ENCODE measurements at places on chromosomes 12 and 14.
A peak's percentile ranks its signal among the peaks of the same experiment; 100 is the strongest.

DNA sequence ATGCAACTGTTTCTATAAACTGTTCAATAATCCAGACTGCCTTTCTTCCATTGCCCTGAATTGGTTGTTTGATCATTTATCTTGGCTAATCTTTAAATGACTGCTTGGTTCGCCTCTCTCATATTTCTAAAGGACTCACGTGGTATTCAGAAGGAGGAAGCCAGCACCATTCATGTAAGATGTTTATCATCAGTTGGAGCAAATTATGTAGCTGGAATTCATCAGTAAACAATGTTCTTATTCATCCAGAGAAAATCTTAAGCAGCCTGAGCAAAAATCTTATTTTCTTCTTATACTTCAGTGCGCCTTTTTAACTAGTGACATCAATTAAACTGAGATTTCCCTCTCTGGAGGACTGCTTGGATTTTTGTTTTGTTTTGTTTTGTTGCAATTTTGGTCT lies 538.7 kb upstream of the TMEM132C start:
- no peak for DNase-seq

GRCh38 chr14:66624336-66624937 lies 116.5 kb downstream of the GPHN start:
- peak; percentile 48 for DNase-seq

- DNase-seq = no peak
Measured at GRCh38 chr14:87233806-87234384, 759.1 kb downstream of the GALC start.

GRCh38 chr12:84198294-84198946 lies 714.2 kb downstream of the SLC6A15 start:
- DNase-seq = no peak

- no peak for DNase-seq
Measured at GRCh38 chr14:60505448-60505847, 3.5 kb upstream of the SIX6 start.

GRCh38 chr14:76782885-76783566 lies 21.8 kb downstream of the VASH1 start:
- DNase-seq = no peak

DNA sequence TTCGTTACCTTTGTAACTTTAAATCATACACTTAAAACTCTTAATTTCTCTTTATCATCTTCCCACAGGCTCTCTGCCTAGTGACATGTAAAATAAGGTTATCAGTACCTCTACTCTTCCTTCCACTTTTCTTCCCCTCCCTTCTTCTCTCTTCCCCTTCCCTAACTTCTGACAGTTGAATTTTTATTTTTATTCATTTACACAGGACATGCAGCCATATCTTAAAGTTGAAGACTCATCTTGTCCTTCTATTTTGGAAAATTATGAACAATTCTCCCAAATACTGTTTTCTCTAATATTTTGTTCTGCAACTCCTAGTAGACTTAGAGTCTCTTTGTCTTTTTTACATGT lies 263.9 kb downstream of the FBXL14 start:
- DNase-seq = no peak

DNA sequence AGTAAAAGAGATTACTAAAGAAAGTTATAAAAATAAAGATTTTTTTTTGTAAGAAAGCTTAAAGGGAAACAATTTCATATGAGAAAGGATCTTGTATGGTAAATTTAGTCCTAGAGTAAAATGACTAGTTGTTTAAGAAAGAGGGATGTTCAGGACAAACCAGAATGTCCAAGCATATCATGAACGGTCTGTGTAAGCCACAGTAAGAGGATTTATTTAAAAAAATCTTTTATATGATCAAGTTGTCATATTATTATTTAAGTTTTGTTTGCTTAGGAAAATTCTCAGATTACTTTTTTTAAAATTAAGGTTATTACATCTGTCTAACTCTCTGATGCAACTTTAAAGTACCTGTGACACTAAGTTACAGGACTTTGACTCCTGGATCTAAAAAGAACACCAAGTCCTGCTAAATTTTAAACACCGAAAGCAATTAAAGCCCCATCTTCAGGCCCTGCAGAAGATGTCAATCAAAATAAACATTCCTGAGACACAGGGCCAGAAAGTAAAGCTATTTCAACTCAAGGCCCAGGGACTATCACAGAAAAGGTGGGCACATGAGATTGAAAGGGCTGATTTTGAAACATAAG lies 17.3 kb upstream of the CCDC196 start:
- DNase-seq = no peak

DNA sequence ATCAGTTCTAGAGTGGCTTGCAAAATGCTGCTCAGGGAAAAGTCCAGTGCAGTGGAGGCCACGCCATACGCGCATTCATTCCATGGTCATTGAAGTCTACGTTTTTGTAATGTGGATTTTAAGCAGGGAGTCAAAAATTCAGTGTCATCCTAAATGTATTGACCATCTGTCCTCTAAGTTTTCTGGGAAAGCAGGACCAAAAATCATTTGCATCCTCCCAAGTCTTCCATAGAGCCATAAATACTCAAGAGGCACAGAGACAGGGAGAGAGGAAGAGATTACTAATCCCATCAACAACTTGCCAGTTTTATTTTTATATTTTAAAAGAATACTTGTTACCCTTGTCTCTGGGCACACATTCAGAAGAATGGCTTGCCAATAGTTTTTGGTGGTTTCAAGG lies 36.9 kb downstream of the RHOJ start:
- DNase-seq = no peak

DNA sequence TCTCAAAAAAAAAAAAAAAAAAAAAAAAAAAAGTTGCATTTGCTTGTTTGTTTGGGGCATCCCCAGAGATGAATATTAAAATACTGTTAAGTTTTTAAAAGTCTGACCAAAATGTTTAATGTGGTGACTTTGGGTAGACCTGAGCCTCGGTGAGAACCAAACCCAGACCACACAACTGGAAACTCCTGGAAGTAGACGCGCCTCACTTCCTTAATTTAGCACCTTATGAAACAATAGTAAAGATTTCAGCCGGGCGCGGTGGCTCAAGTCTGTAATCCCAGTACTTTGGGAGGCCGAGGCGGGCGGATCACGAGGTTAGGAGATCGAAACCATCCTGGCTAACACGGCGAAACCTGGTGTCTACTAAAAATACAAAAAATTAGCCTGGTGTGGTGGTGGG lies 9.3 kb downstream of the NFKBIA start:
- DNase-seq = no peak

DNA sequence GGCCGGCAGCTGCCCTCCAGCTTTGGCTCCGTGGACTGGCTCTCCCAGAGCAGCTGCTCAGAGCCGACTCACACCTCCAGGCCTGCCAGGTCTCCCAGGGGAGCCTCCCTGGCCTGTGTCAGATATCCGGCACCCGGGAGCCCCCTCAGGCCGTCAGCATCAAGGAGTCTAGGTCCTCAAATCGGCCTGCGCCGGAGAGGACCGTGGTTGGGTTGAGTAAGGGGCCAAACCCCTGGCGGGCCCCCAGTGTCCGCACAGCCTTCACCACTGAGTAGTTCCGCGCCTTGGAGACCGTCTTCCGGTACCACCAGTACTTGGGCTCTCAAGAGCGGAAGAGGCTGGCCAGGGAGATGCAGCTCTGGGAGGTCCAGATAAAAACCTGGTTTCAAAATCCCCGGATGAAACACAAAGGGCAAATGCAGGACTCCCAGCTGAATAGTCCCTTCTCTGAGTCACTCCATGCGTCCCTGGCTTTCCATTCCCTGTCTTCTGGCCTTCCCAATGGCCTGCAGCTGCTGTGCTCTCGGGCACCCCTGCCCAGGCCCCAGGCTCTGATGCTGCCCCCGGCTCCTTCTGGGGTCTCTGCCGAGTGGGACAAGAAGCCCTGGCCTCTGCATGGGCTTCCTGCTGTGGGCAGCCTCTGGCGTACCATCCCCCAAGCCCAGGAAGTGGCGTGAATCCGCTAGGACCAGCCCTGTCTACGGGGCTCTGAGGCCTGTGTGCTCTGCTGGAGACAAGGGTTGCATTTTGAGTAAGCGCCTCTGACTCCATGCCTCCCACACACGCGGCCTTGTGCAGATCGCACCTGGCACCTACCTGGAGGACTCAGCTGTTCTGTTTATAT lies 245.1 kb upstream of the ATXN7L3B start:
- no peak for DNase-seq

- DNase-seq = peak; percentile 15
Measured at GRCh38 chr12:56987551-56988053, 18.7 kb downstream of the ZBTB39 start.

DNA sequence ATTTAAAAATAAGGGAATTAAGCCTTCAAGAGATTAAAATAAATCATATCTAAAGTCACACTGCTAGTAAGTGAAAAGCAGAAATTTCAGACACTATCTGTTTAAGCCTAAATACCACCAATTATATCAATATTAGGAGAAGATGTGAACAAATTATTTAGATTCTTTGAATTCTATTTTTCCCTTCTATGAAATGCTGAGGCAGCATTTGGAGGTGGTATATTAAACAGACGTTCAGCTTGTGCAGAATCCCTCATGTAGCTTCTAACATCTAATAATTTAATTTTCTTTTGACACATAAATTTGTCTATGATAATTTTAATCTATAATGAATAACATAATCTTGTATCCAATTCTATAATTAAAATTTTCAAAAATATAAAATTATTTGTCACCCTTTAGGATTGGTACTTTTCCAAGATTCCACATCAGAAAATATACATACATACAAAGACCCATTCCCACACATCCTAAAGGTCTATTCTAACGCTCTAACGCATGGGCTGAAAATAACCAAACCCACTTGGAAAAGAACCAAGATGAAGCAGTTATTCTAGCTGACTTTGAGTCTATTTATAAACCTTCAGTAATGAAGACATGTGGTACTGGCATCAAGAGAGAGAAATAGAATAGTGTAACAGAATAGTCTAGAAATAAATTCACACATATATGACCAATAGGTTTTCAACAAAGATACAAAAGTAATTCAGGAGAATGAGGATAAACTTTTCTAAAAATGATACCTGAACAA lies 751.8 kb downstream of the GALC start:
- no peak for DNase-seq

DNA sequence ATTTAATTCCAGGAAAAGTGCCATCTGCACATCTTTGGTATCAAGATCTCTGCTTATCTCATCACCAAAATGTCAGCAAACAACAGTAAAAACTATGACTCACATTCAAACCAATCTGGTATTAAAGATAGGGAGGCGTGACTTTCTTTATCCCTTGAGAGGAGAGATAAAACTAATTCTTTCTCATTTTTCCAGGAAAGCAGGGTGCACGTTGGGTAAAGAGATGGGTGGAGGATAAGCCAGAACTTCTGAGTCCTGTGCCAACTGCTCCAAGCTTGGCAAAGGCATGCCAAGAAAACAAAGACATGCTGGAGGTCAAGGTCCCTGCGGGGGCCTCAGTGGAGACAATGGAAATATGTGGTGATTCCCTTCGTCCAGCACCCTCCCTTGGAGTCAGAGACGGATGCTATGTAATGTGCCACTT lies 225.8 kb upstream of the PLXNC1 start:
- DNase-seq = no peak

GRCh38 chr14:82009076-82009475 lies 475.4 kb upstream of the SEL1L start:
- no peak for DNase-seq

GRCh38 chr12:102735104-102735503 lies 181.9 kb downstream of the PAH start:
- DNase-seq = no peak

DNA sequence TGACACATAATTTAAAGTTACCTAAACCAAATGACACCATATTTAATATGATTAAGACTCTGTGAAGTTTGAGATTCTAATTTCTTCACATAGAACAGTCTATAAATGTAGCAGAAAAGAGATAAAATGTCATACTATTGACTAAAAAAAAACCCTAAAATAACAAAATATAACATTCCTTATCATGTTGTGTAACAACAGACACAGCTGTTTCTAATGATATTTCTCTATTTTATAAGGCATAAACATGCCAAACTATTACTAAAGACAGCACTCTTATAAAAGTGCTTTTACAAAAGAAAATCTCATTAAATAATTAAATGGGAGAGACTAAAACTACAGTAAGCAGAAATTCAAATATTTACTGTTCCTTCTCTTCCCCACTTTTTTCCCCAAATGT lies 49.4 kb downstream of the NOVA1 start:
- DNase-seq = no peak

GRCh38 chr14:24095271-24096068 lies 1.4 kb downstream of the PCK2 start:
- no peak for DNase-seq

GRCh38 chr12:100248886-100249285 lies 18.0 kb downstream of the DEPDC4 start:
- DNase-seq = no peak

- no peak for DNase-seq
Measured at GRCh38 chr14:74480046-74480445, 13.1 kb downstream of the NPC2 start.

DNA sequence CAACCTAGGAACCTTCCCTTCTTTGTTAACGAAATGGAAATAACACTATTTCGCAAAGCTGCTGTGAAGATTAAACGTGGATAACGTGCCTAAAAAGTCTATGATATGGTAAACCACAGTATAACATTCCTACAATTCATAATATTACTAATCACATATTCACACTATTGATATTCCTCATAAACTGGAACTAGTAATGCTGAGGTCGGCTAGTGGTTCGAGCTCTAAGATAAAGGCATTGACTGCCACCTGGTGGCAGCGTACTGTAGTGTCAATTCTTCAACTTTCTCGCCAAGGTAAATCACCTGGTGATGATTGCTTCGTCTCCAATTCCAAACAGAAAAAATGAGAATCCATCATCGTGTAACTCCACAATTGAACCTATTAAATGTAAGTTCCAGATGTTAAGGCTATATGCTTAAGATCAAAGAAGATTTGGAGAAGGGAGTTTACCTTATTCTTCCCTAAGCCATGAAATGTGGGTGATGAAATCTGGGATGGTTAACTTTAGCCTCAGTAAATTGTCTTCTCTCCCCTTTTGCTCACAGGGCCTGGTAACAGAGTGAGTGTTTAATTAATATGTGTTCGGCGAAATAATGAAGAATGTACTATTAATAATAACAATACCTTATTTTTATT lies 197.5 kb upstream of the TMEM132C start:
- no peak for DNase-seq

Measured in NCI-H2081 treated with DMSO at 0.1 percent for 48 hours (cell line).